ENCODE measurements at places on chromosomes 2 and 18.
A peak's percentile ranks its signal among the peaks of the same experiment; 100 is the strongest.

- DNase-seq: no peak
These were observed 18.3 kb downstream of the FASTKD2 start for GRCh38 chr2:206783718-206784117.

- DNase-seq: no peak
These were observed 62.0 kb upstream of the ANKRD44 start for GRCh38 chr2:197372592-197372991.

DNA sequence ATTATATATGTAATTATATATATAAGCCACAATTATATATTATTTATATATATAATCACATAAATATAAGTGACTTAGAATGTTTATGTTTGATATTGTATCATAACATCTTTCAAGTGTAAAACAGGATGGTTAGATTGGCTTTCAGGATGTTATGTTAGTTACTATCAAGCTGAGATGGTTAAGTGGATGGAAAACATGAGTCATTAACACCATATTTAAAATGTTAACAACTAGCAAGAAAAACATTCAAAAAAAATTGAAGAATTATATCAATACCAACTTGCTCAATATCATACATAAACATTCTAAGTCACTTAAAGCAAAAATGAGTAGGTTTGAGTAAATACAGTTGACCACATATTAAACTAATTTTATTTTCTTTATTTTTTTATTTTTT lies 21.8 kb upstream of the RAB27B start:
- DNase-seq: no peak

DNA sequence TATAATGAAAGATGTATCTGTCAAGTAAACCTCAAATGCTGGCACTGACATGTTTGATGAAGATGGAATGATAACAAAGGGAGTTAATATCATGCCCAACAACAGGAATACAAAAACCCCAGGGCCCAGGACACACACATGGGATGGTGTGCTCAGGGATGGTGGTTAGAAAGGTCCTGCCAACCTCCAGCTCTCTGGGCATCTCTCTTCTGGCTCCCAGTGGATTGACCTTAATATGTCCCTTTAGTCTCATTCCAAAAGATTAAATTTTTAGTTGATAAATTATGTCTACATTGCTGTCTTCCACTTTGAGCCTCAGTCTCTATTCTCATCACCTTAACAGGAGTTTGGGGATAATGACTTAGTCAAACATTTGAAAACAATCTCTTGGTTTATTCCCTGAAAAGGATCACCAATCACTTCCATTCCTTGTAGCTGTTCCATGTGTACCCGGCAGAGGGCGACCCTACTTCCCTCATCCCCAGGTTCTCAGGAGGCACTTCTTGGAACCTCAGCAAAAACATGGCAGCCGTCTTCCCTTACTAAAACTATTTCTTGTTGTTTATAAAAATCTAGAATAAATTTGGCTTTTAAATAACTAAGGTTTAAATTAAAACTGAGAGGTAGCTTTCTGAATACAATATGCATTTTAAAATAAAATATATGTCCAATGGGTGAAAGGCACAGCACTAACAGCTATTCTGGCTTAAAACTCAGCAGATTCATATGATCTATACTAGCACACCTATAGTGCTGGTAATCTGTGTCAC lies 29.6 kb downstream of the MCEE start:
- peak; percentile 41 for DNase-seq

Measured in right cardiac atrium (tissue), 5 donors.